ENCODE measurements at places on chromosomes 12 and 14. TPM values are rescaled to one million over a fixed set of nuclear protein-coding genes. Genes with fewer than 3 reads are reported as not detected.

ACSM4 gene
- not detected for total RNA-seq

KRT77 gene
- not detected for total RNA-seq

DNA sequence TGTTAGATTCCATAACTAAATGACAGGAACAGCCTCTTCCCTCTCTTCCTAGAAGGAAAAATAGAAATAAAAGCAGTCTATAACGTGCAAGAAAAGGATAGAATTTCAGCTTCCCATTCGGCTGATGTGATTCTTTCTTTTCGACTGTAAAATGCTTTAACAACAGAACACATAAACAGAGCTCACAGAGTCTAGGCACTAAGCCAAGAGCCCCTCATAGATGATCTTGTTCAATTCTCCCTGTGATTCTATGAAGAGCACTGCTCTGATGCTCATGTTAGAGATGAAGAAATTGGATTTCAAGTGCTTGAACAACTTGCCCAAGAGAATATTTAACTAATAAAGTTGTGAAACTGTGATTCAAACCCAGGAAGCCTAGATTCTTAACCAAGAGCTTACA is 232.7 kb downstream of the RPAP3 start:
- no peak for DNase-seq

FAM186B gene
- 0.41 TPM for total RNA-seq

DNA sequence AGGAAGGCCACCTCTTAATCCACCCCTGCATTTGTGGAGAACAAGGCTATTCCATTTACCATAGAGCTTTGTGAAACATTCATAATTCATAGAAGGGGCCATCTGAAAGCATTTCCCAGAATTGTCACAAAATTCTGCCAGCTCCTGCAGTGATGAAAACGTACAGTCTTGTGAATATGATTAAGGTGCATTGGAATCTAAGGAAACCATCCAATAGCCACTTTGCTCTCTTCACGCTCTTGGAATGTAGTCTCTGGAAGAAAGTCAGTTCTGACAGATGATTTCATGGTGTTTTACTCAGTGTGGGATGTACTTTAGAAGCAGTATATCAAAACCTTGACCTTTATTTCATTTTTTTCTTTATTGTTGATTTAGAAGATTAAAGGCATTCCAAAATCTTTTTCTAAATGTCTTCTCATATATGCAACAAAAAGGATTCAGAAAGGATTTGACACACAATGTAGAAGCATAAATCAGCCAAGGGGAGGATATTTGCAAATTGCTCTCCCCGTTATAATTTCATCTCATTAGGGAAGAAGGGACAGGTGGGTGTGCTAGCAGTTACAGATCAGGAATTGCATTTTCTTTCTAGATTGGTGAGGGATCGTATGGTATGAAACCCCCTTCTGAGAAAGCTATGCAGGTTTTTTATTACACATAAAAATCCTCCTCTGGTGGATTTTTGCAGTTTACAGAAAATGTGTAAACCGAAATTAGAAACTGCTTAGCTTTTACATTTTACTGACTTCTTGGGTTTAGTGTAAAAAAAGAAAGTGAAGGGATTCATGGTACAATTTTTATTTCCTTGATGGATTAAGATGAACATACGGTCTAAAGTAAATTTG is 390.2 kb downstream of the LRIG3 start:
- DNase-seq: no peak

ADAM20 gene
- total RNA-seq: 1.6 TPM

KRT71 gene
- not detected for total RNA-seq

GRCh38 chr14:90301668-90302090 is 30.1 kb downstream of the NRDE2 start:
- DNase-seq: peak; percentile 57

GRCh38 chr12:88015825-88016224 is 13.4 kb downstream of the C12orf50 start:
- no peak for DNase-seq

TOMM20L gene
- not detected for total RNA-seq

GRCh38 chr12:100448656-100449055 is 25.0 kb upstream of the NR1H4 start:
- DNase-seq: no peak

- no peak for DNase-seq
These were observed 66.4 kb downstream of the PTHLH start for GRCh38 chr12:27906127-27906500.

DNA sequence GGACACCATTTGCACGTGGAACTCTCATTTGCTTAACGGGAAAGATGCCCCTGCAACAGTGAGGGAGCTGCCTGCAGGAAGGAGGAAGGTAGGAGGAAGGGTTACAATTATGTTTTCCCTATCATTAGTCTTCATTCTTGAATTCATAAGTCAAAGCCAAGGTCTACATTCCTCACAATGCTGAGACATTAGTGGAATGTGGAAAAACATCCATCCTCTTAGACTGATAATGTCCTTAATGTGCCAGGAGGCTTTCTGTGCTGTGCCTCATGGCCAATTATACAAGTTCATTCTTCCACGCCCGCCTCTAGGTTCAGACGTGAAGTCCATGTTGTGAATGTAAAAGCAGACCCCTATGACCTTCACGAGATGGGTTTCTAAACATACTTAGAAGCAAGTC is 1212.4 kb upstream of the TMEM132C start:
- no peak for DNase-seq

GRCh38 chr12:89857652-89858274 is 149.1 kb upstream of the ATP2B1 start:
- DNase-seq: no peak

DNA sequence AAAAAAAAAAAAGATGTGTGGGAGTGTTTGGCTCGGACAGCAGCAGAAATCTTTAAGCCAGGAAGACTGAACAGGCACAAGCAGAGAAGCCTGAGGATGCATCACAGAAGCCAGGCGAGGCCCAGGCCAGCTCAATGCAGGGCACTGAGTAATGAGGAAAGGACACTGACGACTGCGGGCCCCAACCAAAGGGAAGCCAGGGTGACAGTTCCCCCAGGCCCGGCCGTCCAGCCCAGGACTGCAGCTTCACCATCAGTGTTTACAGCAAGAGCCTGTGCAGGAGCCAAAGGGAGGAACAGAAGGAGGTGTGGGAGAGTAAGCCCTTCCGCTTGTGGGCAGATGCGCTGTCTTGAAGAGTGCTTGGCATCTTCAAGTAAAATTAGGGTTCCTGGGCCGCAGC is 205.3 kb upstream of the SFSWAP start:
- no peak for DNase-seq

DNA sequence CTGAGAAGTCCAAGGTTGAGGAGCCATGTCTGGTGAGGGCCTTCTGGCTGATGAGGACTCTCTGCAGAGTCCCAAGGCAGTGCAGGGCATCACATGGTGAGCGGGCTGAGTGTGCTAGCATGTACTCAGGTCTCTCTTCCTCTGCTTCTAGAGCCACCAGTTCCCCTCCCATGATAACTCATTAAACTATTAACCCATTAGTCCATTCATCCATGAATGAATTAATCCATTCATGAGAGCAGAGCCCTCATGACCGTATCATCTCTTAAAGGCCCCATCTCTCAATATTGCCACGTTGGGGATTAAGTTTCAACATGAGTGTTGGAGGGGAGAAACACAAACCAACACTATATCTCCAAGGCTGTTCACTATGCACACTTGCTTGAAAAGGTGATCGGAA is 83.7 kb downstream of the TMEM30B start:
- no peak for DNase-seq

DNA sequence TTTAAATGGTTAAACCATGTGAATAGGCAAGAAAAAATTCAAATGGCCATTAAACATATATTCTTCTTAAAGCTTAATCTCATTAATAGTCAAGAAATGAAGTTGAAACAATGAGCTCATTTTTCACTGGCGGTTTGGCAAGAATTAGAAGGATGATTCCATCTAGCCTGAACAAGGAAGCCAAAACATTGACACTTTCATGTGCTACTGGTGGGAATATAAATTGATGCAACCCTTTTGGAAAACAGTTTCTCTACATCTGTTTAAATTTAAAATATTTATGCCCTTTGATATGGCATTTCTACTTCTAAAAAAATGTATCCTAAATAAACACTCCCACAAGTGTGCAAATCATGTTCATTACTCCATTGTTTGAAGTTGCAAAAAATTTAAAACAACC is 174.7 kb upstream of the HIF1A start:
- DNase-seq: no peak

MYO1H gene
- under 0.01 TPM for total RNA-seq

DNA sequence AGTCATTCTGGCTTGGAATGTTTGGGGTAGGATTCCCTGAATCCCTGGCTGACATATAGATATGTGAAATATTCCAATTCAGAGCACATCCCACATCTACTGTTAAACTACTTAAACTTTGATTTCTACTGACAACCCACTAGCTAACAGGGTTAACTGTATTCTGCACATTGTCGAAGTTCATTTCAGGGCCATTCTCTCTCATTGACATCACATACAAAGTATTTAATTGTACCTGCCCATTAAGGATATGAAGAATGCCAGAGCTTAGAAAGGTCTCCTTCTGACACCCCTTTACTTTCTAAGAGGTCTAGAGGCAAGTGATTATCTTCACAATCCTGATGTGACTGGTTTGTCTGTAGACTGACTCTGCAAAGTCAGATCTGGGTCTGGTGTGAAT is 2.8 kb upstream of the DCN start:
- DNase-seq: no peak
